Activated CD8-positive, alpha-beta T cell treated with anti-CD3 and anti-CD28 coated beads for 36 hours (primary cell): ENCODE measurements at places on chromosomes 12 and 14. TPM values are rescaled to one million over a fixed set of nuclear protein-coding genes. Genes with fewer than 3 reads are reported as not detected.

Gene TAMALIN
- 26.0 TPM for total RNA-seq

Gene SLC24A4
- total RNA-seq: not detected

Gene SIX6
- not detected for total RNA-seq

Gene CCDC197
- not detected for total RNA-seq

Gene C14orf132
- 1.6 TPM for total RNA-seq

Gene AGAP2
- total RNA-seq: 22.4 TPM

Gene GALNT9
- not detected for total RNA-seq
